ENCODE measurements at places on chromosomes 3 and 15.

DNA sequence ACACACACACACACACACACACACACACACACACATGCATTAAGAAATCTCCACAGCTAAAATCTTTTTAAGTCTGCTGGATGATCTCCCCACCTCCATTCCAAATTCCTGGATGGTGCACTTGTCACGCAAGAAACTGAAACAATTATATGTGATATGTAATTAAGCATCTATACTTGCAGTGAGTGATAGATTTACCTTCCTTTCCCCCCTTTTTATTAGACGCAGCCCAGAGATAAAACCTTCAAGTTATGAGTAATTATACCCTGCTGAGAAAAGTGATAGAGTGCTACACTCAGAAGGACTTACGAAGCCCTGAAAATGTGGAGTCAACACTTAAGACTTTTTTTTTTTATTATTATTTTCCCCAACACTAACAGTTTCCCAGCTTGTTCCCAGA lies 255.2 kb downstream of the LSAMP start:
- no peak for DNase-seq

DNA sequence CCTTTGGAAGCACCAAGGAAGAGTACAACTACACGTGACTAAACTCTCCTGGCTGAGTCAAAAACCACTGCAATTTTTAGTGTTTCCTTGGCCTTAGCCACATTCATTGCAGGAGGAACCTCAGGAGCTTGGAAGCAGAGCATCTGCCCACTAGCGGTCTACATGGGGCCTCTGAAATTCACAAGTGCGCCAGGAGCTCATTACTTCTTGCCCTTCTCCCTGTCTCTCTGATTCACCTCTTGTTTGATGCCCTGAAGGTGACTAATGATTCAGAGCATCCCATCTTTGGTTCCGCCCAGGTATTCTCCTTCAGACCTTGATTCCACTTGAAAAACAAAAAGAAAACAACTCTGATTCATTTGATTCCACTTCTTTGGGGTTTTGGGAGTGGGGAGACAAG lies 201.1 kb upstream of the LPP start:
- DNase-seq, result no peak

GRCh38 chr15:95958382-95958781 lies 372.1 kb upstream of the NR2F2 start:
- no peak for DNase-seq

DNA sequence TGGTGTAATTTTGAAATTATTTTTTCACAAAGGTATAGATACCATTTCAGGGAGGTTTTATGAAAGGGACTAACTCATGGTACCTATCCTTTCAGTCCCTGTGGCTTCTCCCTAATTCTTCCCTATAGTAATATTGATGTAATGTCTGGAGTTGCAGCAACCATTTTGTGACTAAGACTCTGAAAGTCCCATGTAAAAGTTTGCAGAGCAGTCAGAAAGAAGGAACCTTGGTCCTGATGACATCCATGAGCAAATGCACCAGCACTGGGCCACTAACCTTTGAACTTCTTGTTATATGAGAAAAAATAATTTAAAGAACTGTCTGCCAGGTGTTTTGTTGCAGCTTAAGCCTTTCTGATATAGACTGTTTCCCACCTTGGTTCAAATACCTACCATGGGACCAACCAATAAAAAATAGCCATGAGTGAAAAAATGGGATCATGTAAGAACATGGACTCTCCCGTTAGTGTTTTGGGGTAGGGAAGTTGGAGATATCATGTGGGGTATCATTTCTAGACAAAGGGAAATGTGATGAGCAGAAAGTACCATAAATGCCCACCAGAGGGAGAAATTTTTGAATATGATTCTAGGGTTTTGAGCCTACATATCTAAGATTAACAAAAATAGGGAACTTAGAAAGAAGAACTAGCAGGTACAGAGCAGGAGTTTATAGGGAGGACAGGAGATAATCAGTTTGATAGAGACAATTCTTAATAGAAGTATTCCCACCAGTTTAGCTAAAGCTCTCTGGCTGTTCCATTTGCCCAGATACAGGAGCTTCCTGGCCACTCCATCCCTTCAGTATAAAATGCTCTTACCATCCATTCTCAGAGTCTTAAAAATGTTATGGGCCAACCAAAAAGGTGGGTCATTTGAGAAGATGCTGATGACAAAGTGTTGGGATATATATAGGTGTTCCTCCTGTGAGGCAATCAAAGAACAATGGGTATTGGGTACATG lies 3.4 kb upstream of the CPOX start:
- peak; percentile 62 for DNase-seq

GRCh38 chr3:114659109-114660061 lies 365.6 kb downstream of the TIGIT start:
- DNase-seq, result peak; percentile 18

DNA sequence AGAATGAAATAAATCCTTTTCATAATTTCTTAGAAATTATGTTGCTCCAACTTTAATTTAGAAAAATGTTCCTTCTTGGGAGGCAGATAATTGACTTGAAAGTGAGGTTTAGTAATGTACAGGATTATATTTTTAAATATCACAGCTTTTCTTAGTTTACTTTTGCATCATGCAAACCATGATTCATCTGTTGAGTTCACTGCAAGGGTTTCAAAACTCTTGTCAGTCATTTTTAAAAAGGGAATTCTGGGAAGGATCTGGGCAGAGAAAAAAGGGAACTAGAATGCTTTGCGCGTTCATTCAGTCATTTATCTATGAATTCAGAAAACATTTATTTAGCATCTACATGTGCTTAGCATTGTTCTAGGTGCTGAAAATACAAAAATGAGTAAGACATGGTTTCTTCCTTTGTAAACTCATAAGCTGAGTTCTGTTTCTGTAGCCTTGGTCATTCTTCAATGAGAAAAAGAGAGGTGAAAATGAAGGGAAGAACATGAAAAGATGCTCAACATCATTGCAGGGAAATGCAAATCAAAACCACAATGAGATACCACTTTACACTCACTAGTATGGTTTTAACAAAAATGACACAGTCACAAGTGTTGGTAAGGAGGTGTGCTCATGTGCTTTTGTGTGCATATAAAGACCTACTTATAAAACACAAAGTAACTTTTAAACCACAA lies 209.1 kb downstream of the NR1D2 start:
- no peak for DNase-seq

DNA sequence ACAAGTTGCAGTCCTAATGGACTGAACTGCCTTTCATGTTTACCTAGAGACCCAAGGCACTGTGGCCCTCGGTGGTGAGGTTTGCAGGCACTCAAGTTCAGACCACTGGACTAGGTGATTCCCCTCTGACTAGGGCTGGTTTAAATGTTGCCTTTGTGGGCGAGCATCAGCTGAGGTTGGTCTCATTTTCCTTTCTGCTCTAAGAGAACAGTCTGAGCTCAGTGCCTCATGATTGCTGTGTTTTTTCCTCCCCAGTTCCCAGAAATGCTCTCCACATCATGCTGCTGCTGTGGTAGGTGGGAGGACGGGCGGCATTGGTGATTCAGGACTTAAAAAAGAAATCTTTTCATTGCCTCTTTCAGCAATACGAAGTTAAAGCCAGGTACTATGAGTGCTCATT lies 237.2 kb downstream of the MBNL1 start:
- no peak for DNase-seq

- DNase-seq, result no peak
Measured at GRCh38 chr3:142945023-142945422, 18.5 kb downstream of the PAQR9 start.

DNA sequence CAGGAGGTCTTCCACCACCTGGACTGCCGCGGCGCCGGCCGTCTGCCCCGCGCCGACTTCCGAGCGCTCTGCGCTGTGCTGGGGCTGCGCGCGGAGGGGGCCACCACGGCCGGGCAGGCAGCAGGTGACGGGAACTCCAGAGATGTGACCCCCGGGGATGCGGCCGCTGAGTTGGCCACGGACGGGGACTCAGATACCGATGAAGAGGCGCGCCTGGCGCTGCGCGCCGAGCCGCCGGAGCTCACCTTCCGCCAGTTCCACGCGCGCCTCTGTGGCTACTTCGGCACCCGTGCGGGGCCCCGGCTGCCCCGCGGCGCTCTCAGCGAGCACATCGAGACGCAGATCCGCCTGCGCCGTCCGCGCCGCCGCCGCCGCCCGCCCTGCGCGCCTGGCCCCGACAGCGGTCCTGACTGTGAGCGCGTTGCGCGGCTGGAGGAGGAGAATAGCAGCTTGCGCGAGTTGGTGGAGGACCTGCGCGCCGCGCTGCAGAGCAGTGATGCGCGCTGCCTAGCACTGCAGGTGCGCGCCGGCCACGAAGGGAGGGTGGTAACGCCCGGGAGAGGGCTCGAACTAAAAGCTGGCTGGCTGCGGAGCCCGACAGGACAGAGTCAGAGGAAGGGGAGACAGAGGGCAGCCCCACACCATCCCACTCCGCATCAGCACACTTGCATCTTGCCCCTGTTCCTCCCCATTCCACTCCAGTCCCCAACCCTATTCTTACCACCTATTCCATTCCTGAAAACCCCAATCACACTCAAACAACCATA lies 885 bp downstream of the EFCC1 start:
- DNase-seq, result no peak

- DNase-seq, result no peak
Measured at GRCh38 chr3:70992131-70992530, 591.4 kb downstream of the FOXP1 start.

DNA sequence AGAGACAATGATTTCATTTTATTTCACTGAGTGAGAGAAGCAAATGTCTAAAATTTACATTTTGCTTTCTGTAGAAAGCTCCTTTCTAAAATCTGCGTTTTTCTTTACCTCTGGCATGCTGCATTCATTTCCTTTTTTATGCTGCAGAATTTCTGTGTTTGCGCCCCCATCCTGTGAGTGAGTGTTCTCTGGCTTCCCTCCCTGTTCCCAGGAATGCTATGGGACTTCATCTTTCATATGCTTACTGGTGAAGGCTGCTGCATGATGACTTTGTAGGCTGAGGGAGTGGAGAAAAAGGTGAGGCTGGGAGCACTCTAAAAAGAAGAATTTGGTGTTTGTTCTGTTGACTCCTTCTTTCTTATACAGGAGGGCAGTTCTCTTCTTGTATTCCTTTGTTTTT lies 7.7 kb upstream of the TMC3 start:
- DNase-seq, result no peak

- no peak for DNase-seq
Measured at GRCh38 chr15:62472616-62473299, 307.7 kb upstream of the C2CD4B start.

GRCh38 chr15:68642491-68642845 lies 63.7 kb downstream of the CORO2B start:
- no peak for DNase-seq

DNA sequence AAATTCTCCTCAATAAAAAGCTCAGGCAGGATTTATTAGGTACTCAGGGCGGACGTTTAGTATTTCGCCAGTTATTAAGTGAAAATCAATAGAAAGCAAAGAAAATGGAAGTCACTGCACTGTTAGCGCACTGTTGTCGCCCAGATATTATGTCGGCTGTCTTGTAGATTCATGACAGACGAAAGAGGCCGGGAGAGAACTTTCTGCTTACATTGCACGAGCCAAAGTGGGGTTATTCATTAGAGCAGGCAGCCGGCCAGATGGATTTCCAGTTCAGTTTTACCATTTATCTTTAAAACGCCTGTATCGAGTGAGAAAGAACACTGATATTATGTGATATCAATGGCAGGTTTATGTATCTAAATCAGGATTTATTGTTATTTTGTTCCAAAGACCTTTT lies 866.0 kb upstream of the NR2F2 start:
- no peak for DNase-seq

DNA sequence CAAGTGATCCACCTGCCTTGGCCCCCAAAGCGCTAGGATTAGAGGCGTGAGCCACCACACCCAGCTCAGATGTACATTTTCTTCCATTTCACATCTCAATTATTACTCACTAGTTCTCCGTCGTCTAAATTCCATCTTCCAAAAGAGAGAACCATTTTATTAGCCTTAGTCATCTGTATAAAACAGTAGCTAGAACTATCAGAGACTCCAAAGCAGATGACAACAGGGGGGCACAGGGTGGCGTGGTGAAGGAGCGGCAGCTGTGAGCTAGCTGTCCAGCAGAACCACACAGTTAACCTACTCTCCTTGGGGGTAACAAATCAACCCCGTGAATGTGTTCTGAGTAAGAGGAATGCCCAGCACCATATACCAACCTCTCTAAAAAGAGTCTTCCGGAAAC lies 7.1 kb downstream of the SLC25A20 start:
- DNase-seq, result no peak

GRCh38 chr3:132679911-132680310 lies 19.8 kb downstream of the UBA5 start:
- DNase-seq, result no peak

- no peak for DNase-seq
Measured at GRCh38 chr3:49414753-49415152, 2.5 kb downstream of the TCTA start.

DNA sequence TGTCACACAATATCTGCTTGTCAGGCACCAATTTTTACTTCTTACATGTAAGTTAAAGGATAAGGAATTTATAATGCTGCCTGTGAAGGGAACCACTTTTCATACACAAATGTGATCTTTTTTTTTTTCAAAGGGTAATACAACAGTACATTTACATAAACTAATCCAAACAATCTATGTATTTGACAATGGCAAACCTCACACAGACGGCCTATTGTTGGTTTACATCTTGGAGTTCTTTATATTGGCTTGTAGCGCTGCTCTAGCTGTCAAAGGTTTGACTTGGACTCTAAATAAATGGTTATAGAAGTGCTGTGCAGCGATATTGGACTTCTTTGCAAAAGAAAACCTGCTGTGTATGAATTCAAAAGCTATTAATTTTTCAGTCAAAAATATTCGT lies 598.0 kb downstream of the FOXP1 start:
- no peak for DNase-seq

DNA sequence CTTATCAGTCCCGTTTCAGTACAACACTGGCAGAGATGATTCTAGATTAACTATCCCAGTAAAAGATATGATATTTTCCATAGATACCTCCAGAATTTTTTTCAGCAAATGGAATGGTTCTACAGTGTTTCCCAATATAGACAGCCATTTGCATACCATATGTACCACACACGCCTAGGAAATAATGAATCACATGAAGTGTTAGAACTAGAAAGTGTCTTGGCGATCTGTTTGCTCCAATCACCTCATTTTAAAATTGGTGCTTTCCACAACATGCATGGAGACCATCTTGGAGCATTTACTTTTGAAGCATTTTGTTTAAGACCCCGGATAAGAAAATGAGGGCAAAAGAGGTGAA lies 2.0 kb downstream of the C2CD4A start:
- peak; percentile 43 for DNase-seq

- no peak for DNase-seq
Measured at GRCh38 chr3:148026009-148026588, 616.9 kb downstream of the ZIC1 start.

DNA sequence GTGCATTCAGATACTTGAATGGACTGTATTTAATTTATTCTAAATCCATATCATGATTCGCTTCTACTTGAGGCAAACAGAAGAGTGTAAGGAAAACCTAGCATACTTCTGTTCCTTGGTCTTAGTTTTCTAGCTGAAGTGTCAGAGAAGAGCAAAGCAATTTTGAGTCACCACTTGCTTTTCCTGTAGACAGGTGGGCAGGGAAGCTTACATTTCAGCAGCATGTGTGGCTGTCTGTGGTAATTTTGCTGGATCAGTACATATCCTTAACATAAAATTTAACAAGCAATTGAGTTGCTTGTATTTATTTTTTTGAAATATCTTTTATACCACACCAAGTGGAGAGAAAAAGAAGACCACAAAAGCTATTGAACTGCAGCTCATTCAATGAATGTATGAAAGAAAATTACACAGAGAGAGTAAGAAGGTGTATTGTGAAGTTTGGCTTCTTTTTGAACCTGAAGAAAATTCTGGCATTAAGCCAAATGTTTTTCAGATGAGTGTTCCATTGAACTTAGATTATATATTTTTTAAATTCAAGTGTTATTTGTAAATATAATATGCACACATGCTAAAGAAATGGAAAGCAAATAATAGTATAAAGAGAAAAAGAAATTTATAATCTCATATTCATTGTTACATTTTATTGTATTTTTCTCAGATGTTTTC lies 747.6 kb downstream of the NAALADL2 start:
- no peak for DNase-seq

Measured in cardiac fibroblast (primary cell).